ENCODE measurements at places on chromosomes 16 and 17.
A peak's percentile ranks its signal among the peaks of the same experiment; 100 is the strongest.

DNA sequence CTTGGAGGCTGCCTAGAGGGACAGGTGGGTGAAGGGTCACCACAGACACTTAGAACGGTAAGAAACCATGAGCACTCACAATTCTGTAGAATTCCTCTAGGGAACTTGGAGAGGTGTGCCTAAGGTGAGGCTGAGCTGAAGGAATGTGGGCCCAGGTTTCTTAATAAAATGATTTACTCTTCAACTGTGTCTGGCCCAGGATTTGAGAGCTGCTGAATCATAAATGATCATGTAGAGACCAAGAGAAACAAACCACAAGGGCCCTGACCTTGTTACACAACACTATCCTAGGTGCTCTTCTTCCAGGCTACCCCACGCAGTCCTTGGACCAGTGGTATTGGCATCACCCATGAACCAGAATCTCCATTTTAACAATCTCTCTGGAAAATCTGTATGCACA, 27.7 kb downstream of the ZNF18 start:
- DNase-seq, result no peak

- no peak for DNase-seq
Observed at GRCh38 chr17:49358641-49359247, 3.3 kb downstream of the ZNF652 start.

GRCh38 chr16:82668094-82668493, 41.3 kb downstream of the CDH13 start:
- no peak for DNase-seq

DNA sequence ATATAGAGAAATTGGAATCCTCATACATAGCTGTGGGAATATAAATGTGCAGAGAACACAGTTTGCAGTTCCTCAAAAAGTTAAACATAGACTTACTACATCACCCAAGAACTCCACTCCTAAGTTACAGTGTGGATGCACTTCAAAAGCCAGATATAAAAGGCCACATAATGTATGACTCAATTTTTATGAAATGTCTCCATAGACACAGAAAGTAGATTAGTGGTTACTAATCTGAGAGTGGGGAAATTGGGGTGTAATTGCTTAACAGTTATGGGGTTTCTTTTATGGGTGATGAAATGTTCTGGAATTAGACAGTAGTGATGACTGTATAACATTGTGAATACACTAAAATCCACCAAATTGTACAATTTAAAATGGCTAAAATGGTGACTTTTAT, 60.9 kb downstream of the CACNG1 start:
- DNase-seq, result no peak

DNA sequence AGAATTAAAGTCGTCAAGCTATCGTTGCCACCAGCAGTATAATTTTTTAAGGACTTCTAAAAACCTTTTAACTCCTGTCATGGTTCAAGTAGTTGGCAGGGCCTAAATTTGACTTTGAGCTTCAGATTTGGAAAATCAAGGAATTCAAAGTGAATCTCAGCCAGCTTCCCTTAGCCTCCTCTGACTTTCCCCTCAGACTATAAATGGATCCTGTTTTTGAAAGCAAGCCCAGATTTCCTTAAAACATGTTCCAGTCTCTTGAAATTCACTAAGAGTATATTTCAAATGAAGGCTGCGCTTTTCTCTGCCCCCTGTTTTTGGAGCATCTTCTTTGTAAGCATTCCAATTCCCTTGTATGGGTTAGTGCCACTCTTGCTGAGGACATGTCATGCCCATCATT, 101.8 kb upstream of the CDH8 start:
- no peak for DNase-seq

- DNase-seq, result no peak
Observed at GRCh38 chr16:58415003-58415402, 22.7 kb downstream of the GINS3 start.

DNA sequence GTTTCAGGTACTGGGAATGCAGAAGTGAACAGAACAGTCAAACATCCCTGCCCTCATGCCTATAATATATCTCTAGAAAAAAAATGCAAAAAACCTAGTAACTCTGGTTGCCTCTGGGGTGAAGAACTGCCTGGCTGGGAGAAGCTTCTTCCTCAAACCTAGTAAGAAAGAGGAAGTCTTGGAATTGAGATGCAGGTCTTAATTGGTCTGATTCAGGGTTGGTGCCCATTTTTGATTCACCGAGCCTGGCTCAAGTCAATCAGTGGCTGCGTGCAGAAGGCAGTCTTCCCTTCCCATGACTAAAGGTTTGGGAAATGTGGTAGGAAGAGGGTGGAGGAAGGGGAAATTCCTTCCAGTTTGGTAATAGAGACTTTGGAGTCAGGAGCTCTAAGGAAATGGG, 22.4 kb downstream of the CDRT15 start:
- DNase-seq, result no peak

- no peak for DNase-seq
Observed at GRCh38 chr16:27978876-27979275, 84.6 kb downstream of the GSG1L start.

DNA sequence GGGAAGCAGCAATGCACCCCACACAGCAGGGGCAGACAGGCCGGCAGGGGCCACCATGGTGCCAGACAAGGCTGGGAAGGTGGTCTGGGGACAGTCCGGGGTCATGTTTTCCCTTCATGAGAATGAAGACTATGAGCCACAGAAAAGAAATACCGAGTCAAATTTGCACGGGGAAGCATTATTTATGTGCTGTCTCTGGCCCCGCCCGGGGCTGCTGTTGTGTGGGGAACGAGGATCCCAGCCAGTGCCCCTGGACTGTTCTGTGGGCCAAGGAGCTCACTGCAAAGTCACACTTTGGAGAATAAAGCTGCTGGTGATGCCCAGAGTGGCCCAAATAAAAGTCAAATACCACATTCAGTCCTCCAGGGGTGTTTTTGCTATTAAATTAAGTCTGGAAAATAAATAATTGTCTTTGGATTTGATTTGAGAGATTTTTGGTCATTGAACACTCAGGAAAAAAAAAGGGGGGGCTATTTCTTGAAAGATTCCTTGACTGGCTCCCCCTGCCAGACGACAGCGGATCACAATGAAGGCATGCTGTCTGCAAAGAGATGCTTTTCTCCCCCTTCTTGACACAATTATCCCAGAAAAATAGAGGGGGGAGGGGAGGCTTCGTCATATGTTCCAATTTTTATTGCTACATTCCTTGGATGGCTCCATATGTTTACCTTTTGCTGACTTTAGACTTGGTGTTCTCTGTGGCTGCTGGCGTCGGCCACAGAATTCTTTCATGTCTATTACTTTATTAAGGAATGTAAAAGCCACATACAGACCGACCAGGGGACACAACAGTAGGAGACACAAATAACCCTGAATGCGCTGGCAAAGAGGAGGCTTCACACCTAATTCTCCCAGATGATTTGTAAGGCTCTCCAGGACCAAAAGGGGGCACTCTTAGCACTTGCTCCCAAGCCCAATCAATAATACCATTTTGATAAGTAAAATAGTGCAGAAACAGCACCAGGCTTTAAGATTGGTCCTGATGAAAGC, 27.1 kb upstream of the ANKFN1 start:
- no peak for DNase-seq

GRCh38 chr17:81002409-81003361, 11.0 kb downstream of the CHMP6 start:
- DNase-seq, result no peak

- no peak for DNase-seq
Observed at GRCh38 chr16:76899767-76900166, 291.2 kb upstream of the MON1B start.

- DNase-seq, result no peak
Observed at GRCh38 chr17:21359483-21359840, 16.7 kb upstream of the KCNJ12 start.

GRCh38 chr17:55731586-55732250, 9.1 kb upstream of the TMEM100 start:
- DNase-seq, result no peak

DNA sequence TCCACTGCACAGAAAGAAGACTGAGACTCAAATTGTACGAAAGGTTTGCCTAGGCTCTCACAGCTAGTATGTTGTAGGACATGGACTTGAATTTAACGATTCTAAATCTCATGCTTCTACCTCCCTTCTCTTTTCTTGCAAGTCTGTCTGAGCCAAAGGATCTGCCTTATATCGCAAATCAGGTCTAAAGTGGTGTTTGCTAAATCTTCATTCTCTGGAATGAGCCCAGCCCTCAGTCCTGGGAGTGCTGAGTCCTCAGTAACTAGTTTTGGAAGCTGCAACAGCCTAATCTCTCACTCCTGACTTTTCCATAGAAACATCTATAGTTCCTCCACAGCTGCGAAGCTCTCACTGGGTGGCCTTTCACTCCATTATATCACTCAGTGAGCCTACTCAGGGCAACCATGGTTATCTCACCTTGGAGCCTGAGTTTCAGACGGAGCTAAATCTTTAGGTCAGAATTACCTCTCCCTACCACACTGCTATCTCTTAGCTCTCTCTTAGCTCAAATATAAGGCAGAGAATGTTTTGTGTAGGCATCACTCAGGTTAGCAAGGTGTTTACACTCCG, 575.5 kb upstream of the C16orf82 start:
- DNase-seq, result no peak

DNA sequence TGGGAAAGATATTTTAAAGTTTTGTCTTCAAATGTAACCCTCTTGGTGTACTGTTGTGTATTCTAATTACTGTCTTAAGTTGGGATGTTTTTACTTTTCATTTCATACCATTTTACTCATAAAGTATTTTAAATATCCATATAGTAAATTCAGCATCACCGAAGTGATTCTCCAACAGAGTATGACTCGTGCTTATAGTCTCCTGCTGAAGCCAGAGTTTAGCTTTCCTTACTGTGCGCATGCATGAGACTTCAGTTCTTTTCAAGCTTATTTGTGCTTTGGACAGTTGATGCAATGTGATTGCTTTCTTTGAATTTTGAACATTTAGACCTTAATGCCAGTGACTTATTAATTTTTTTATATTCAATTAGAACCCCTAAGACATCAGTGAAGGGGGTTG, 7.4 kb upstream of the VPS35L start:
- DNase-seq, result no peak

DNA sequence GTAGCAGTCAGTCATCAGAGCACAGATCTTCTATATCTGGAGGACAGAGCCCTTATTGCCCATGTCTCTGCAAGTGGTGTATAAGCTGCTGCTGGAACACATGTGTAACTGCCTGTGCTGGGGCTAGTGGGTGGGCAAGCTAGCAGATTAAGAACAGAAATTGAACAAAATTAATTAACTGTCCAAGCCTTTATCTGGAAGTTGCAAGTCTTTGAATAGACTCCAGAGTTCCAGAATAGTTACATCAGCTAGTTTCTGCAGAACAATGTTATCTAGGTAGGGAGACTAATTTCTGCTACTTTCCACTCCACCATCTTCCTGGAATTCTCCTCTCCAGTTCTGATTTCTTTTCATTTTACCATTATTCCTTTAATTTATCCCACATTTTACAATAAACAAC, 287.3 kb downstream of the ZFHX3 start:
- DNase-seq, result no peak

DNA sequence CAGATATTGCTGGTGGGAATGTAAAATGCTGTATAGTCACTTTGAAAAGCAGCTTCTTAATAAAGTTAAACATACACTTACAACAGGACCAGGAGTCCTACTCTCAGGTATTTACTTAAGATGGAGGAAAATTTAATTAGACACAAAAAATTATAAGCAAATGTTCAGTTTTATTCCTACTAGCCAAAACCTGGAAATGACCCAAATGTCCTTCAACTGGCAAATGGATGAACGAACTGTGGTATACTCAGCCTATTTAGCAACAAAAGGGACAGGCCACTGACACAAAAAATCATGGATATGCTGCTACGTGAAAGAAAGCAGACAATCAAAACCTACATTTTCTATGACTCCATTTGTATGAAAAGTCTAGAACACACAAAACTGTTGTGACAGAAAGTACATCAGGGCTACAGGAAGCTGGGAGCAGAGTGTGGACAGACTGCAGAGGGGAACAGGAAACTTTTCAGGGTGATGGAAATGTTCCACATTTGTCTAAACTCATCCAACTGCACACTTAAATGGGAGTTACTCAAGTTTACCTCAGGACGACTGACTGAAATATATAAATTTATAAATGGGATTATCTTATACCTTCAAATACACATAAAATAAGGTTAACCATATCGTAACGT, 49.3 kb upstream of the MNT start:
- no peak for DNase-seq

DNA sequence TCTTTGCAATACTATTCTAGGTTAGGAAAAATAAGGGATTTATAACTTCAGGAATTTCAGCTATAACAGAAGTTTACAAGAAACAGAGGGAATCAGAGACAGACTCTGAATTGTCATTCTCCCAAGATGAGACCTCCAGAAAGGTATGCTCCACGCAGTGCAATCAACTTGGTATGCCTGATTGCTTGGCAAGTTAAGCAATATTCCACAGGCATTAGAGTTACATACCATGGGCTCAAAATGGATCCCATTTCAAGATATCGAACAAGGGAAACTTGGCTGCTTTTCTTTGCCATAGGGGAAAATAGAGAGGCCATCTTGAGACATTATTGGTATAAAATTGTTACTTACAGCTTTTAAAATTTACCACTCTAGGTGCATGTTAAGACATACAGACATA, 615.6 kb upstream of the SOX9 start:
- DNase-seq, result no peak

DNA sequence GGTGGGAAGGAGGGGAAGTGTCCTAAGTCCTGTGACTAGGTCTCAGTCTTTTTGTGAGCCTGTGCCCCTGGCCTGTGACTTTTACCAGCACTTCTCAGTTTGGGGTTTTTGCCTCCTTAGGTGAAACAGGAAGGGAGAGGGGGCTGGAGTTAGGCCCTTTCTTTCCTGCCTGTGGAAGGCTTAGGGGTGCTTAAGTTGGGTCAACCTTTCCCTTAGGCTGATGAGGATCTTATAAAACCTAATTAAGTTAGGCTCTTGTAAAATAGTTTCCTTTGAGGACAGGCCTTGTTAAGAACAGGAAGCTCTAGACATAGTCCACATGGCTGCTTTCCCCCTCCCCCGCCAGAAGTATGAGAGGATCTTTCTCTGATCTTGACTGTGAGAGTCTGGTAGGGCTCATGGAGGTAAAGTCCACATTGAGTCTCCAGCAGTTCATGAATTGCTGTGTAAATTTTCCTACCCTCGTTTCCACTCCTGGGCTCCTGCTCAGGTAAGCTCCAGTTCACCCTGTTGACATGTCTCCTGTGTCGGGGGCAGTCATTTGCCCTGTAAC, 17.0 kb upstream of the DNASE1 start:
- peak; percentile 27 for DNase-seq

GRCh38 chr17:48814504-48814903, 2.5 kb downstream of the TTLL6 start:
- DNase-seq, result peak; percentile 44
